ENCODE measurements at places on chromosomes 2 and 18.
A peak's percentile ranks its signal among the peaks of the same experiment; 100 is the strongest.

DNA sequence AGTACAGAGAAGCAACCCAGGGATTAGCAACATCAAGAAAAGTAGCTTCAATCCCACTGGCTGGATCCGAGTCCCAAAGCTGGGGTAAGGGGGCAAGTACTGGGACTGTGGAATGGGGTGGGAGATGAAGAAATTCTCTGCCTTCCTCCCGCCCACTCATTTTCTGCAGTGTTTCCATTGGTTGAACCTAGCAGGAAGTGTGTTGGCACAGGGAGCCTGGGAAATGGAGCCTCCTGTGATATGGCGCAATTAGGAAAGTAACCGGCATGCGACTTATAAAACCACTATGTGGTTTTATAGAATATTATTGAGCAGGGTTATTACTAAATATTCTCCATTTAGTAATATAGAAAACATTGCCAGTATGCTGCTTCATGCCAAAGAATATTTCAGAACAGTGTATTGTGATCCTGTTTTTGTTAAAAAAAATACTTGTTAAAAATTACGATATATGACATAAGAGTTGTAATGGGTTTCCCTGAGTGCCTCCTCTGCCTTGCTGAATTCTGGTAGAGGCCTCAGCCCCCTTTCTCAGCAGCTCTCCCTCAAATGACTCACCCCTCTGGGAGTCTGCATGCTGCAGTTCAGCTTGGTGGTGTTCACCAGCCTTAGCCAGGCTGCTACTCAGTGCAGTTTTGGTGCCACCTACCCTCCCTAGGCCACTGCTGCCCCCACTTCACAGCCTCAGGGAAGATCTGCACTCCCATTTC, 60.5 kb downstream of the HK2 start:
- H3K27me3 ChIP-seq, result no peaks in the 10 kb centered on the region
- H3K36me3 ChIP-seq, result peaks cover 5% of the 10 kb centered on the region
- H3K4me1 ChIP-seq, result no peaks in the 10 kb centered on the region
- H3K4me3 ChIP-seq, result no peak overlapping the region
- no peak for DNase-seq

GRCh38 chr2:69464575-69464974, 27.3 kb upstream of the NFU1 start:
- H3K27ac ChIP-seq, result peak overlapping the region; percentile 79
- H3K27me3 ChIP-seq, result no peaks in the 10 kb centered on the region
- no peak overlapping the region for H3K4me3 ChIP-seq
- peaks cover 7% of the 10 kb centered on the region for H3K36me3 ChIP-seq
- peaks cover 12% of the 10 kb centered on the region for H3K4me1 ChIP-seq

DNA sequence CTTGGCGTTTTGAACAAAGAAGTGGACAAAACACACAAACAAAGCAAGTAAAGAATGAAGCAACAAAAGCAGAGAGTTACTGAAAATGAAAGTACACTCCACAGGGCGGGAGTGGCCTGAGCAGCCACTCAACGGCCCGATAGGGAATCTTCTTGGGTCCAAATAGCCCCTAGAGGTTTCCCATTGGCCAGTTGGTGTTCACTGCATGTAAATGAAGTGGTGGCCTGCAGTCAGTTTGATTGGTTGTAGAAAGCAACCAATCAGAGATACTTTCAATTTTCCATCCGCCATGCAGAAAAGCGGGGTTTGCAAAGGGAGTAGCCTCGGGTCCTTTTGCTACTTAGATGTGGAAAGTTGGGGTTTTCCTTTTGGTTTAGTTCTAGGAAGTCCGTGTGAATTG, 31.6 kb downstream of the CYBRD1 start:
- no peaks in the 10 kb centered on the region for H3K36me3 ChIP-seq
- no peak overlapping the region for H3K27ac ChIP-seq
- peaks cover 13% of the 10 kb centered on the region for H3K27me3 ChIP-seq
- no peak for DNase-seq
- no peak overlapping the region for H3K4me3 ChIP-seq
- peaks cover 2% of the 10 kb centered on the region for H3K4me1 ChIP-seq

- peak overlapping the region; percentile 76 for H3K27ac ChIP-seq
- no peak for DNase-seq
- H3K36me3 ChIP-seq, result peaks cover 2% of the 10 kb centered on the region
- H3K4me3 ChIP-seq, result no peak overlapping the region
- peaks cover 17% of the 10 kb centered on the region for H3K4me1 ChIP-seq
Measured at GRCh38 chr2:227411320-227411989, 23.7 kb upstream of the SCYGR1 start.

- no peaks in the 10 kb centered on the region for H3K27me3 ChIP-seq
- DNase-seq, result no peak
- no peaks in the 10 kb centered on the region for H3K36me3 ChIP-seq
- H3K27ac ChIP-seq, result no peak overlapping the region
- H3K4me3 ChIP-seq, result no peak overlapping the region
Measured at GRCh38 chr2:146228020-146228393, 1616.8 kb upstream of the ACVR2A start.

- peaks cover 2% of the 10 kb centered on the region for H3K36me3 ChIP-seq
- no peak overlapping the region for H3K4me3 ChIP-seq
- H3K4me1 ChIP-seq, result no peaks in the 10 kb centered on the region
- H3K27ac ChIP-seq, result no peak overlapping the region
- DNase-seq, result no peak
Measured at GRCh38 chr18:435940-436339, 64.6 kb downstream of the COLEC12 start.

DNA sequence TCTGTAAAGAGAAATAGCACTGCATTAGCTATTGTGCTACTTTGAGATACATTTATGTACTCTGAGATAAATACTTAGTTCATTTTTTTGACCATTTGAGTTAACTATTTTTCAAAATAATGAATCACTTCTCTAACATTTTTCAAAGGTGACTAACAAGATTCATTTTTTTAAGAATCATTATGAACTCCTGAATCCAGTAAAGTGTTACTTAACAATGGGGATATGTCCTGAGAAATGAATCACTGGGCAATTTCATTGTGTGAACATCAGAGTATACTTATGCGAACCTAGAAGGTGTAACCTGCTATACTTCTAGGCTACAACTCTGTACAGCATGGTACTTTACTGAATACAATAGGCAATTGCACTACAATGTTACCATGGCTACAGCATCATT, 355.8 kb downstream of the ARL6IP6 start:
- H3K27me3 ChIP-seq, result peaks cover 10% of the 10 kb centered on the region
- no peak overlapping the region for H3K4me3 ChIP-seq
- no peak for DNase-seq
- H3K4me1 ChIP-seq, result no peaks in the 10 kb centered on the region
- H3K27ac ChIP-seq, result no peak overlapping the region

GRCh38 chr2:1936427-1936980, 192.2 kb upstream of the PXDN start:
- H3K36me3 ChIP-seq, result no peaks in the 10 kb centered on the region
- H3K27ac ChIP-seq, result no peak overlapping the region
- H3K4me3 ChIP-seq, result no peak overlapping the region
- DNase-seq, result no peak
- H3K4me1 ChIP-seq, result no peaks in the 10 kb centered on the region

DNA sequence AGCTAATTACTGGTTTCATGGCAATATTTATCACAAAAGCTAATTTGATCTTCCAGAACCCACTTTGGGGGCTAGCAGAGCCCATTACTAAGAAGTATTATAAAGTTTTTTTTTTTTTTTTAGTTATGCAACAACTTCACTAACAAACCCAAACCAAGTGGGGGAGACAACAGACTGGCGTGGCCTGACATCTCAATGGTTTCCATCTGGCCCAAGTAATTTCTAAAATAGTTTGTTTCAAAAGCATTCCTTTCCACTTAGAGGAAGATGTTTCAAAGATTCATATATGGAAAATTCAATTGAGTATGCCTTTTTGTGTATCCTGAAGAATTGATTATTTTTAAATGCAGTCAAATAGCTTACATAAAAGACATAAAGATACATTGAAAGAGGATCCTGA, 367.1 kb downstream of the HRH4 start:
- H3K27ac ChIP-seq, result no peak overlapping the region
- DNase-seq, result no peak
- no peak overlapping the region for H3K4me3 ChIP-seq
- peaks cover 3% of the 10 kb centered on the region for H3K36me3 ChIP-seq
- no peaks in the 10 kb centered on the region for H3K4me1 ChIP-seq
- H3K27me3 ChIP-seq, result peaks cover 34% of the 10 kb centered on the region

GRCh38 chr2:20632446-20632990, 18.4 kb downstream of the HS1BP3 start:
- peaks cover 11% of the 10 kb centered on the region for H3K4me1 ChIP-seq
- H3K4me3 ChIP-seq, result no peak overlapping the region
- H3K36me3 ChIP-seq, result peaks cover 4% of the 10 kb centered on the region
- no peaks in the 10 kb centered on the region for H3K27me3 ChIP-seq

DNA sequence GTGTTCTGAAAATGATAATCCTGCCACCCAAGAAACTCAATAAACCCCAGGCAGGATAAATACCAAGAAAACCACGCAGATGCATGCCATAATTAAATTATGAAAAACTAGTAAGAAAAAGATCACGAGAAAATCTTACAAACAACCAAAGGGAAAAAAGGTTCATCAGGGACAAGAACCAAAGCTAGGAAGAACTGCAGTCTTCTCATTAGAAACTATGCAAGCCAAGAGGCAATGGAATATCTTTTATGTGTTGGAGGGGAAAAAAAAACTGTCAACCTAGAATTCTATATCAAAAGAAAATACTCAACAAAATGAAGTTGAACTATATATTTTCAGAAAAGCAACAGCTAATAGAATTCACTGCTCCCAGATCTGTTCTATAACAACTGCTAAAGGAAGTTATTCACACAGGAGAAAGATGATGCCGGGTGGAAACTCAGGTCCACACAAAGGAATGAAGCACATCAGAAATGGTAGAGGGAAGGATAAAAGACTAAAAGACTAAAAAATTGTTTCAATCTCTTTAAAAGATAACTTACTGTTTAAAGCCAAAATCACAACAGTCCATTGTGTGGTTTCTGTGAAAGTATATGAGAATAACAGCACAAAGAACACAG, 55.0 kb downstream of the NDUFA10 start:
- DNase-seq, result no peak
- no peak overlapping the region for H3K4me3 ChIP-seq
- peaks cover 10% of the 10 kb centered on the region for H3K36me3 ChIP-seq
- no peak overlapping the region for H3K27ac ChIP-seq
